MM.1S (cell line): ENCODE measurements at places on chromosomes 16 and 17.
A peak's percentile ranks its signal among the peaks of the same experiment; 100 is the strongest.

DNA sequence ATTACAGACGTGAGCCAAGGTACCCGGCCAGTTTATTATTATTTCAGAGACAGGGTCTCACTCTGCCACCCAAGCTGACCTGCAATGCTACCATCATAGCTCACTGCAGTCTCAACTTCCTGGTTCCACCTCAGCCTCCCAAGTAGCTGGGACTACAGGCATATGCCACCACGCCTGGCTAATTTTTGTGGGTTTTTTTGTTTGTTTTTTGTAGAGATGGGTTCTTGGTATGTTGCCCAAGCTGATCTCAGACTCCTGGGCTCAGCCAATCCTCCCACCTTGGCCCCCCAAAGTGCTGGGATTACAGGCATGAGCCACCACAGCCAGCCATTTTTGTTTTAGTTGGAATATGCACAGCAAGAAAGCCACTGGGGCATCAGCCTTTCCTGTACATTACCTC is 115.7 kb downstream of the MRM1 start:
- no peak for DNase-seq

DNA sequence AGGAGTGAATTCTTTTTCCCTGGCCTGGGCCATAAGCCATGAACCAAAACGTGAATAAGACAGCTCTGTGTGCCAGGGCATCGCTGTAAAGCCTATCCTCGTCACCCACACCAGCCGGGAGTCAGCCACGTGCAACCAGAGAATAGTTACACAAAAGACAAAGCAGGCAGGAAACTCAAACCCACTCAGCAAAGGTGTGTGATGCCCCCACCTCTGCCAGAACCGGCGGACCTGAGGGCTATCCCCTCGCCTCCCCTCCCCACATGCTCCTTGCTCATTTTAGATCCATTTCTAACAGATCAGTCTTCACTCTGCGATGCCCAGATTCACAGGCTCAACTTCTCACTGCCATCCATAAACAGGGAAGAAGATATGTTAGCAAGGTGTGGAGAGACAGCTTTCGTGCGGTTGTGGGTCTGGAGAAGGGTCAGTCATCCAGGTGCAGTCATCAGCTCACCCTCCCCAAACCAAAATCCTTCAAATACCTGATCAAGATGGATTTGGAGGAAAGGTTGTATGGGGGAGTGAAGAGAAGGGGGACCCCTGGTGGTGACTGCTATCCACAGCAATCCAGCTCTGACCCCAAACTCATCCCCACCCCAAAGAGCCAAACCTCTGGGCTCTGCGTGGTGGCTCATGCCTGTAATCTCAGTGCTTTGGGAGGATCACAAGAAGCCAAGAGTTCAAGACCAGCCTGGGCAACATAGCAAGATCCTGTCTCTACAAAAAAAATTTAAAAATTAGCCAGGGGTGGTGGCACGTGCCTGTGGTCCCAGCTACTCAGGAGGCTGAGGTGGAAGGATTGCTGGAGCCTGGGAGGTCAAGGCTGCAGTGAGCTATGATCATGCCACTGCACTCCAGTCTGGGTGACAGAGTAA is 219.2 kb downstream of the C16orf78 start:
- DNase-seq = peak; percentile 21

DNA sequence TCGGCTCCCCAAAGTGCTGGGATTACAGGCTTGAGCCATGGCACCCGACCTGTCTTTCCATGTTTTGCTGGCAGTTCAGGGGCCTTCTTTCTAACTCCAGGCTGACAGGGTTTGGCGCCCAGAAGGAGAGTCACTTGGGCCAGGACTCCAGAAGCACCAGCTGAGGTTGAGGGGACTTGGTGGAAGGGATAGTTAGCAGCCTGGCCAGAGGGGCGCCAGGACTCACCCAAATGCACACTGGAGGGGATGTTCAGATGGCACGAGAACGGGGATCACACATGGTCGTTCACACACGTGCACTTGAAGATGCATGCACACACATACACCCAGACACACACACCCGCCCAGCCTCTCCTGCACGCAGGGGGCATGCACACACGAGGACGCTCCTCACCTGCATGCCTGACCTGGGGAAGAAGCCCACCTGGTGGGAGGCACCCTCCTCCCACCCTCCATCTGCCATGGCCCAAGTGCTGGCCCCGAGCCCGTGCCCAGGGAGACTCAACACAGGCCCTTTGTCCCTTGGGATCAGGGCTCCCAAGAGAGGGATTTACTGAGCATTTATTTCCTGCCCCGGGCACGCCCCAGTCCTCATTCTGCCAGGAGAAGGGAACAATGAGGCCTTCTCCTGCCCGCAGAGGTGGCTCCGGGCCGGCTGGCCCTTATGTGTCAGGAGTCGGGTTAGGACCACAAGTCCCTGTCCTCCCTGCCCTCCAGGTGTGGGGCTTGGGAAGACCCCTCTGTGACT is 2.3 kb upstream of the PRSS21 start:
- DNase-seq = no peak

- no peak for DNase-seq
Measured at GRCh38 chr16:11613381-11614303, 26.9 kb upstream of the LITAF start.
